ENCODE measurements at places on chromosomes 4 and X. TPM values are rescaled to one million over a fixed set of nuclear protein-coding genes. Genes with fewer than 3 reads are reported as not detected.

- DNase-seq: peak; percentile 59
These were observed 172.2 kb upstream of the CXCL13 start for GRCh38 chr4:77433418-77433733.

- no peak for DNase-seq
These were observed 70.4 kb upstream of the NMU start for GRCh38 chr4:55706541-55706940.

- DNase-seq: no peak
These were observed 5.0 kb downstream of the HGFAC start for GRCh38 chr4:3446631-3447320.

MAGEA12 gene
- not detected for total RNA-seq

DNA sequence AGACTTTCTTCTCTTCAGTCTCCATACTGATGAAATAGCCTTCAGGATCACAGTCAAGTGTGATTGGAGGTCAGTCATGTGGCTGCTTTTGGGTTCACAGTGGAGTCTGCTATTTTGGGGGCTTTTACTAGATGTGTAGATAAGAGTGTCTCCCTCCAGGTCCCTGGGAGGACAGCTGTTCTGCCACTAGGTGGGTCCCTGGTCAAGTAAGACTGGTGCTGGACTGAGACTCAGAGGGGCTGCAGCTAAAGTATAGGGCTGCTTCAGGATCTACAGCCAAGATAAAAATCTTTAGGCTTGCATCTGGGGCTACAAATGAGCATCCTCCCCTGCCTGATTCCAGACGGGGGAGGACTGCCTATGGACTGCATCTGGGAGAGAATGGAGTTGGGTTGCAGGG lies 200.7 kb upstream of the ANKRD50 start:
- no peak for DNase-seq

GRCh38 chrX:124113621-124114600 lies 152.4 kb downstream of the STAG2 start:
- DNase-seq: no peak

- DNase-seq: no peak
These were observed 56.1 kb downstream of the FAM114A1 start for GRCh38 chr4:38923746-38924145.

GRCh38 chr4:107472265-107472948 lies 247.6 kb downstream of the PAPSS1 start:
- no peak for DNase-seq

DNA sequence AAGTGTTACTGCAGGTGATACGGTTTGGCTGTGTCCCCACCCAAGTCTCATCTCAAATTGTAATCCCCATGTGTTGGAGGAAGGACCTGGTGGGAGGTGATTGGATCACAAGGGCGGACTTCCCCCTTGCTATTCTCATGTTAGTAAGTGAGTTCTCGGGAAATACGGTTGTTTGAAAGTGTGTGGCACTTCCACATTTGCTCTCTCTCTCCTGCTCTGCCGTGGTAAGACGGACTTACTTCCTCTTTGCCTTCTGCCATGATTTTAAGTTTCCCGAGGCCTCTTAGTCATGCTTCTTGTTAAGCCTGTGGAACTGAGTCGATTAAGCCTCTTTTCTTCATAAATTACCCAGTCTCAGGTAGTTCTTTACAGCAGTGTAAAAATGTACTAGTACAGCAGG lies 65.2 kb upstream of the SLC7A11 start:
- DNase-seq: no peak

IQSEC2 gene
- total RNA-seq: 10.2 TPM

- DNase-seq: no peak
These were observed 19.3 kb downstream of the RASSF6 start for GRCh38 chr4:73600954-73601353.

DNA sequence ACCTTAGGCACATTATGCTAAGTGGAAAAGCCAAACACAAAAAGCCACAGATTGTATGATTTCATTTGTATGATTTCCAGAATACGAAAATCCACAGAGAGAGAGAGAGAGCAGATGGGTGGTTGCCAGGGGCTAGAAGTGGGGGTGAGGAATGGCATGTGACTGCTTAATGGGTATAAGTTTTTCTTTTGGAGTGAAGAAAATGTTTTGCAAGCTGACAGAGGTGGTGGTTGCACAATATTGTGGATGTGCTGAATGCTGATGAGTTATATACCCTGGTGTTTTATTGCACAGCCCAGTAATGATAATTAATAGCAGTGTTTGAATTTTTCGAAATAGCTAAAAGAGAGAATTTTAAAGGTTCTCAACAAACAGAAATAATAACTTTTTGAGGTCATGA lies 386.1 kb upstream of the HS3ST1 start:
- no peak for DNase-seq

DNA sequence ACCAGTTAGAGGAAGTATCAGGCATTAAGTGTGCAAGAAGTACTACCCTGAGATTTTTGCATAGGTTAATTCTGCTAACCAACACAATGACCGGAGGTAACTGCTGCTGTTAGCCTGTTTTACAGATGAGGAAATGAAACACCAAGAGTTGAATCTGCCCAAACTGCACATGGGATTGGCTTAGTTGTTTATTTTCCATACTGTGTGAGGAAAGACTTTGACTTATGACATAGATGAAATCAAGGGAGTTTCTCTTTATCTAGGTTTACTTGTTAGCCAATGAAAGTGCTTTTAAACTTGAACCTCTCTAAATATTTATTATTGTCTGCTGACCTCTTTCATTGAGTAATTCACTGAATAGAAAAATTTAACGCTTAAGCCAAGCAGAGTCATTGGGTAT lies 10.3 kb downstream of the GUCY1B1 start:
- DNase-seq: no peak

- no peak for DNase-seq
These were observed 200.0 kb downstream of the BCOR start for GRCh38 chrX:39897741-39898097.

DNA sequence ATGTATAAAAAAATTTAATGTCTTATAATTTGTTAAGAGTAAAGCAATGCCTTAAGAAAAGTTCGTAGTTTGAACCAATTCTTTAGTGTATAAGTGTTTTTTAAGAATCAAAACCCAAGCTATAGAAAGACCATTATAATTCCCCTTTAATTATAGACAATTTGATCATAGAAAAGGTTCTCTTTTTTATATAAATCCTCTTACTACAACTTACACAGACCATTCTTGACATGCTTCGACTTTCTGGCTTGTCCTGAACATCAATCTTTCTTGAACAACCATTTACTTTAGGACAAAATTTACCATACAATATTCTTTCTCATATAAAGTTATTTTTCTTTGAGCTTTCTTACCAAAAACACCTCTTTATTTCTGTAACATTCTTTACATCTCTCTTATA lies 330.5 kb upstream of the SPANXN1 start:
- DNase-seq: no peak

GRCh38 chrX:34382416-34382815 lies 250.3 kb upstream of the FAM47A start:
- DNase-seq: peak; percentile 2

PRDM8 gene
- total RNA-seq: 4.4 TPM

EDA2R gene
- total RNA-seq: 17.6 TPM

GRCh38 chr4:6616087-6616995 lies 24.1 kb upstream of the MRFAP1 start:
- no peak for DNase-seq

- no peak for DNase-seq
These were observed 191.1 kb upstream of the ANXA3 start for GRCh38 chr4:78360466-78360865.

IGSF1 gene
- total RNA-seq: not detected

- no peak for DNase-seq
These were observed 108.9 kb upstream of the TEX13D start for GRCh38 chrX:124223524-124223923.

DNA sequence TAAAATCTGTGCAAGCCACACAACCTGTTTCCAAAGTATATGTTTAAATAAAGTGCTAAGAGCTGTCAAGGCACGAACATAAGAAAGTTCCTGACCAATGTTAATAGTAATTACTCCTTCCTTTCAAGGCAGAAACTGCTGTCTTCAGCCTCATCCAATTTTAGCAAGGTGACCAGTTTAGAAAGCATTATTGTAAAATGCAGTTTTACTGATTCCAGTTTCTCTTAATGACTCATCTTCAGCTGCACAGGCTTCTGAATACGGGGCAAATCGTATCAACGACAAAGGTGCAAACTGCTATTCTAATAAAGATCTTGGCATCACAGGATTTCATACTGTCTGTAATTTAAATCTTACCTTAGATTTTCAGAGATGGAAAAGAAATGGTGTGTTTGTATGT lies 87.5 kb downstream of the PPP3CA start:
- DNase-seq: peak; percentile 61

DNA sequence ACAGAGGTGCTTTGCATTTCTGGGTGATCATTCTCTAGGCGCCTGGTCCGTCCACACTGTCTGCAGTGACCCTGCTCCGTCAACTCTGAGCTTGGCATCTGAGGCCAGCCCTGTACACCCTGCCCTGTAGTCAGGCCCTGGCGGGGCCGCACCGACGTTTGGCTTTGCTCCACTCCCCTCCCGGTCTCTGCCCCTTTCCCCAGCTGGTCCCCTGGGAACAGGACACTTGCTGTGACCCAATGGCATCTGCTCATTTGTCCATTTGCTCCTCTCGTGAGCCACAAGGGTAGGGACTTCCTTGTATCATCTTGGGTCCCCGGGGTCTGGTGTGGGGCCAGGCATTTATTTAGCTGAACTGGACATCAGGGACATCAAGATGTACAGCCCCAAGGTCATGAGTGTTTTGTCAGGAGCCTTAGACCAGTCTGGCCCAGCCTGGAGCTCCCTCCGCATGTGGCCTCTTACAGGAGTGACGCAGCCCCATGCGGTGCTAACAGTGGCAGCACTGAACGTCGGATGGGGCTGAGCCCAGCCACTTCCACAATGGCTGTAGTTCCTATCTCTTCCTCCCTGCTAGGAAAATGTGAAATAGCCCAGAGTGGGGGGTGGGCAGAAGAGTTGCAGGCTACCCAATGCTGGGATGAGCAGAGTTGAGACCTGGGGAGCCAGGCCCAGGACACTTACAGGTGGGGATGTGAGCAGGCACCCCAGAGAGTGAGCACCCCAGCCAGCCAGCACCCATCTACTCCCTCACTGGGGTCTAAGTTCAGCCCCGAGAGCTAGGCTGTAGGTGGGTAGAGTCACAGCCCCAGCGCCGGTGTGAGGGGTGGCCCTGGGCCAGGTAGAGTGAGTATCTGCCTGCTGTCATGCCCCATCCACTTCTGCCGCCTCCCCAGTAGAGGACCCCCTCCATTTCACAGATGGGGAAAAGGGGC lies 2.0 kb upstream of the SH3BP2 start:
- DNase-seq: no peak

CRMP1 gene
- total RNA-seq: not detected

CENPVL2 gene
- total RNA-seq: not detected

DNA sequence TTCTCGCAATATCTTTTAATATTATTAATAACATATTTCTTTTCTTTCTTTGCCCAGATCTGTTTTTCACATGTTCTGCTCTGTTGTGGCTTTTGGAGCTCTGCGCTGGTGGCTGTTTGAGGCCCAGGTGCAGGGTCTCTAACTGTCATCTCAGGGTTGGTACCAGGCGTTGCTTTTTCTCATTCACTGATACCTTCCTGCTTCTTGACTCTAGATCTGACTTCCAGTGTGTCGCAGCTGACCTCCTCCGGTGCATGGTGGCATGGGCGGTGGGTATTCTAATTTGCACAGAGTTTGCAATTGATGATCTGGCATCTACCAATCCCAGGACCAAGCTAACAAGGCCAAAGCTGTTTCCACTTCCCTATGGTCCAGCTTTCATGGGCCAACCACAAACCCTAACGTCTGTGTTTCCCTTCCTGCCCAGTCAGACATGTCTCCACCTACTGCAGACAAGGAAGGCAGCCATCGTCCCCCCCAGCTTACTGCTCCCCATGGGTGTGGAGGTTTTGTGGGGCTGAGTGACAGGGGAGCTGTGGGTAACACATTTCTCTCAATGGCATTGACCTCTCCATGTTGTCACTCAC lies 25.2 kb downstream of the LETM1 start:
- no peak for DNase-seq

- no peak for DNase-seq
These were observed 144.5 kb downstream of the SMIM20 start for GRCh38 chr4:26058537-26058936.

DNA sequence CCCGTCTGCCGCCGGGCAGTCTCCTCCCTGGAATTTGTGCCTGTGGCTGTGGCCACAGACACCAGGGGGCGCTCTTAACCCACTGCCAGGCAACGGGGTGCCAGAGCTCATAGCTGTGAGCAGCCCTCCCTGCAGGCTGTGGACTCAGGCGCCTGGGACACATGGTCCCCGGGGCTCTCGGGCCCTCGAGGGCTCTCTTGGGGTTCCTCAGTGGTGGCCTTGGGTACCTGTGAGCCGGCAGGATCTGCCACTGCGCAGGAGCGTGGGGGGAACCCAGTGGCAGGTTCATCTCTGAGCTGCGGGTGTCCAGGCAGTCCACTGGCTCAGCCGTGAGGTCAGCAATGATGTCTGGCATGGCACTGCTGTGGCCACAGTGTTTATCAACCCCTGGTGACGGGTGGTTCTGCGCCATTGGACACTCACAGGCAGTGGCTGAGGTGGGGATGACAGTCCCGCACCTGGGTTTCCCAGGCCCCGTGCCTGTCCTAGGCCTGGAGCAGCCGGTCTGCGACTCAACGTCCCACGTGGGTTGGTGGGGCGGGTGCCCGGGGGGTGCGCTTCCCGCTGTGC lies 37.2 kb downstream of the PCGF3 start:
- peak; percentile 78 for DNase-seq

DNA sequence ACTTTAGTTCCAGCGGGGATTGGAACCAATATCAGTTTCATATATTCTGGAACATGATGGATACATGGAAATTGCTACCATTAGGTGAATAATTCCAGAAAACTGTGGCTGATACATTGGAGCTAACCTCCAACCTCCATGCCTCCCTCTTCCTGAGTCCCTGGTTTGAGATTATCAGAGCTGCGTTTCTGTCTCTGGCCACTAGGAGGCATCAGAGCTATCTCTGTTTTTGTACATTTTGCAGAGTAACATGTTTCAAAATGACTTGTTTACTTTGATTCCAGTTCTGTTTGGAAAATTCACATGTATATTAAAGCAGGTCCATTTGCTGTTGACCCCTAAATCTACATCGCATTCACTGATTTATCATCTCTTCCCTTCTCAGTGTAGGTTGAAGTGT lies 2.4 kb upstream of the RAB40AL start:
- peak; percentile 39 for DNase-seq

- no peak for DNase-seq
These were observed 32.4 kb upstream of the PJA1 start for GRCh38 chrX:69197690-69198089.

SORBS2 gene
- total RNA-seq: 0.32 TPM

GRCh38 chrX:47776292-47777006 lies 60.3 kb upstream of the ZNF81 start:
- DNase-seq: no peak

- DNase-seq: no peak
These were observed 804.2 kb upstream of the FRG1 start for GRCh38 chr4:189136462-189136861.

FAM9A gene
- not detected for total RNA-seq

- DNase-seq: peak; percentile 35
These were observed 163.6 kb downstream of the ZNF674 start for GRCh38 chrX:46381630-46382029.

DNA sequence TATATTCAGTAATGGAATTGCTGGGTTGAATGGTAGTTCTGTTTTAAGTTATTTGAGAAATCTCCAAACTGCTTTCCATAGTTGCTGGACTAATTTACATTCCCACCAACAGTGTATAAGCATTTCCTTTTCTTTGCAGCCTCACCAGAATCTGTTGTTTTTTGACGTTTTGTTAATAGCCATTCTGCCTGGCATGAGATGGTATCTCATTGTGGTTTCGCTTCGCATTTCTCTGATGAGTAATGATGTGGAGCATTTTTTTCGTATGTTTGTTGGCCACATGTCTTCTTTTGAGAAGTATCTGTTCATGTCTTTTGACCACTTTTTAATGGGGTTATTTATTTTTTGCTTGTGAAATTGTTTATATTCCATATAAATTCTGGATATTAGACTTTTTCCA lies 13.6 kb upstream of the MAGED4B start:
- DNase-seq: peak; percentile 32

Data from GM23248 (cell line).